Cortex of kidney (tissue), 1 donor: ENCODE measurements at places on chromosomes 2 and 18.

GRCh38 chr2:241514553-241514952 lies 6.2 kb upstream of the STK25 start:
- DNase-seq: no peak

DNA sequence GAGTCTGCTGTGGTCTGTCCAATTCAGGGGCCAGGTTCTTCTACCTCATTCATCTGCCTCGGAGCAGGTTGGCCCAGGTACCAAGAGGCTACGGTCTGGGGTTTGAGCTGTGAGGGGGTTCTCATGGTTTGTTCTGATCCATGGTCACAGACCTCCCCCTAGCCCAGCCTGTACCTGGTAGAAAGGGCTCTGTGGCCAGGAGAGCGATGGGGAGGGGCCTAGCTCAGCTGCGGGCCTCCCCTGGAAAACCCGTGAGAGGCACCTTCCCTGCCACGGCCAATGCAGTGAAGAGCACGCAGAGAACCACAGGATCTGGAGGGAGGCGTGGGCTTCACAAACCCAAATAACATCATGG lies 19.6 kb upstream of the ALLC start:
- no peak for DNase-seq

DNA sequence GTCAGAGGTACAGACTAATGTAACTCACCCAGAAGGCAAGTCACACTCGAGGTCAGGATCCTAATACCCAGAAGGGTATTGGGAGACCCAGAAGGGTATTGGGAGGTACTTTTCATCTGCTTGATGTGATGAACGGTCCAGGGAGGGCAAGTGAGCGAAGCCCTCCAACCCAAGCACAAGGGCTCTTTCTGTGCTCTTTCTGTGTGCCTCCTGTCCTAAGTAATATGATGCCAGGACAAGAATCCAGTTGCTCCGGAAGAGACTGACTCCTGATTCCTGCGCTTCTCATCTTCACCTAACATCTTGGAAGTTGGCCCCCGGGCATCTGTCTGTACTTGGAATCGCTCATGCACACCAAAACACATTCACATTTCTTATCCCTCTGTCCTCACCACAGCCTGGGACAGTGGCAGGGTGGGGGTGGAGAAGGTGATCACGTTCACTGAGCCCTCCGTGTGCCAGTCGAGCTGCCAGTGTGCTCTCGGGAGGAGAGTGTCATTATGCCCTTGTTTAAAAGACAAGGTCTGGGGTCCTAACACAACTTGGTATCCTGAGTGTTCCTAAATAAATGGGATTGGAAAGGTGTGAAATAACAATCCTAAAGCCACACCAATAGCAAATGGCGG lies 17.1 kb downstream of the GYPC start:
- no peak for DNase-seq

- DNase-seq: no peak
Observed at GRCh38 chr2:182506606-182507005, 79.8 kb upstream of the PDE1A start.

GRCh38 chr18:63799189-63799588 lies 24.0 kb downstream of the SERPINB7 start:
- no peak for DNase-seq

DNA sequence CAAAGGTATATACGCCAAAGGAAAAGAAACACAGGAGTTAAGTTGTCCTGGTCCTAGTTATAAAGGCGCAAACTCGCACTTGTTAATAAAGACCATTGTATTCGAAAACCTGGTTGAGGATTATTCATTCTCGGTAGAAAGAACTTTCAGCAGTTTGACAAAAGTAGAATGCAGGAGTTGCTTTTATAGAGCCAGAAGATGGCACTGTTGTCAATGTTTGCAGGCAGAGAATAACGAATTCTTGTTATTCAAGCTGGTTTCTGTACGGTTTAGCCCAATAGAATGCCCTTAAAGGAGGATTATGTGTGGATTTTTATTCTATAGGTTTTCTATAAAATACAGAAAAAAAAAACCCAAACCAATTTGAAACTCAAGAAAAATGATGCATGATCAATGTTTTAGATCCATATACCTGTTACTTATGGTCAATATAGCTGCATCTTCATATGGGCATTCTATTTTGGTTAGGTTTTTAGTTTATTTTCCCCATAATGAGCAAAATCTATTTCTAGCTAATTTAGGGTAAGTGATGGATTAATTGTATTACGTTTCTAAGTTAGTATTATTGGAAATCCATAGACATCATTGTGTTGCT lies 510.3 kb downstream of the PLCL1 start:
- no peak for DNase-seq

GRCh38 chr2:49210191-49210590 lies 55.9 kb upstream of the FSHR start:
- no peak for DNase-seq

DNA sequence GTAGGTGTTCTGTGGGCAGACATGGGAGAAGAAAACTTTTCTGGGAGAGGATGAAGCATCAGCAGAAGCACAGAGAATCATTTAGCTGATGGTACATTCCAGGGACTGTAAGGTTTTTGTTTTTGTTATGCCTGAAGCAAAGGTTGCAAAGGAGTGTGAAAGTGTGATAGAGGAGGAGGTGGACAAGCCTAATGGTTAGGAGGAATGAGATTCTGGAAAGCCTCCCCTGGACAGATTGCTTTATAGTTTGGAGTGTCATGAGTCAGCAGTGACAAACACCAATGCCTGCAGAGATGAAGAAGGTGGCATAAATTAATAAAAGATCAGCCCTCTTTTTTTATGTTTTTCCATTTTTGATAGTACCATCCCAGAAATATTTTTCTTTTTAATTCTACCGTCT lies 171.6 kb upstream of the BOD1L2 start:
- no peak for DNase-seq

DNA sequence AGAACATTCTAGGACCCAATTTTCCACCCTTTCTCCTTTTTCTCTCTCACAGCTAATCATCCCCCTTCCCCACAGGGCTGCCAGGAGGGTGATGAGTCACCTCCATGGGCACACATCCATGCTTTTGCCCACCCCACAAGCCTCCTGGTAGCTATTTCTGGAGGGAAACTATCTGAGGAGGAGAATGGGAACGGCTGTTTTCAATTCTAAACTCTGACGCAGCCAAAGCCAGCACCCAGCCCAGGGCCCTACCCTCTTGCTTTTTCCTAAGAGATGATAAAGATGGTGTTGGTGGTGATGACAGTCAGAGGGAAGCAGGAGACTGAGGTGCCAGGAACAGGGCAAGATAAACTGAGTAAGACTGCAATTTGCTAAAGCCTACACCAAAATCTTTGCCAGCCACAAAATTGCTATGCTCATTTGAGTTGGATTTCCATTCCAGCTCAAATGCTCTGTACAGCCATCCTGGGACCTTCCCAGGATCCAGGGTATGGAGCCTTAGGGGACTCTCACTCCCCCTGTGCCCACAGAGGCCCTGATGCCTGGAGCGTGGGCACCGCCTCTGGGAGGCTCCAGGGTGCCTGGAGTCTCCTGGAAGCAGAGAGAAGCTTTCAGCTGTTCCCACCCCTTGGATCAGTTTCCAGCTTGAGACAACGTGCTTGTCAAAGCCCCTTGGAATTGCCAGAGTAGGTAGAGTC lies 62.0 kb upstream of the FZD7 start:
- no peak for DNase-seq

DNA sequence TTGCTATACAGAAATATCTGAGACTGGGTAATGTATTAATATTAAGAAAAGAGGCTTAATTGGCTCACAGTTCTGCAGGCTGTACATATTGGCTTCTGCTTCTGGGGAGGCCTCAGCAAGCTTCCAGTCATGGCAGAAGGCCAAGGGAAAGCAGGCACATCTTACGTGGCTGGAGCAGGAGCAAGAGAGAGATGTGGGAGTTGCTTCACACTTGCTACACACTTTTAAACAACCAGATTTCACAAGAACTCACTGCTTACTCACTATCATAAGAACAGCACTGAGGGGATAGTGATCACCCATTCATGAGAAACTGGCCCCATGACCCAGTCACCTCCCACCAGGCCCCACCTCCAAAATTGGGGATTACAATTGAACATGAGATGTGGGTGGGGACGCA lies 50.6 kb downstream of the MAPRE2 start:
- DNase-seq: no peak

GRCh38 chr2:223041527-223042109 lies 10.4 kb upstream of the KCNE4 start:
- DNase-seq: no peak

DNA sequence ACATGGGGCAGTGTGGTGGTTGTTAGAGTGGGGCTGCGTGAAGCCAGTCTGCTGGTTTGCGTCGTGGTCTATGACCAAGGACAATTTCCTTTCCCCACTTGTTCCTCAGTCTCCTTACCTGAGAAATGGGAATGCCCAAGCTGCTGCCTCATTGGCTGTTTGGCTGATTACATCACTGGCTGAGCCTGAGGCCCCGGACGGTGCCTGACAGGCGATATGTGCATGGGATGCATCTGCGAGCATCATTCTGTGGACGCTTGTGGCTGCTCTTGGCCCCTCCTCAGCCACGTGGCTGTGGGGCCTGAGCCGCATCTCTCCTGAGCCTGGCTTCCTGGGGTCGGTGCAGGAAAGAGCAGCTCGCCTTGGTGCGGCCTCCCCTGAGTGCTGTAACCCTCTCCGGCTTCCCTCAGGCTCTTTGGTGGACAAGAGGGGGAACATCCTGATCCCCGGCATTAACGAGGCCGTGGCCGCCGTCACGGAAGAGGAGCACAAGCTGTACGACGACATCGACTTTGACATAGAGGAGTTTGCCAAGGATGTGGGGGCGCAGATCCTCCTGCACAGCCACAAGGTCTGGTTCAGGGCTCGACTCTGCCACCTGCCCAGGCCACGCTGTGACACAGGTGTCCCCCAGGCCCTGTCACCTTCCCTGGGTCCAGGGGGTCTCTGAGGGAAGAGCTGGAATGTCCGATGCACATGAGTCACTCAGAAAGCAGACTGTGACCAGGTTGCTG lies 17.2 kb downstream of the CNDP2 start:
- no peak for DNase-seq

DNA sequence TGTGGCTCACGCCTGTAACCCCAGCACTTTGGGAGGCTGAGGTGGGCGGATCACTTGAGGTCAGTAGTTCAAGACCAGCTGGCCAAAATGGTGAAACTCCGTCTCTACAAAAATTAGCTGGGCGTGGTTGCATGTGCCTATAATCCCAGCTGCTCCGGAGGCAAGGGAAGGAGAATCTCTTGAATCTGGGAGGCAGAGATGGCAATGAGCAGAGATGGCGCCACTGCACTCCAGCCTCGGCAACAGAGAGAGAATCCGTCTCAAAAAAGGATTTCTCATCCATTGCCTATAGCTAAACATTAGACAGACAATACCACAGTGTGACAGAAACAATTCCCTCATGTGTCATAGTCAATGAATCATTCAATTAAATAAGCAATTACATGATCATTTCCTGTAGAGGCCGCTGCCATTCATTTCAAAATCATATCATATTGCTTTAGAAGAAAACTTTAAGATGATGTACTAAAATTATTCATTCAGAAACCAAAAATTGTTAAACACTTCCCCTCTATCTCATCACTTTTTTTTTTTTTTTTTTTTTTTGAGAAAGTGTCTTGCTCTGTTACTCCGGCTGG lies 69.5 kb upstream of the TGIF1 start:
- DNase-seq: no peak

GRCh38 chr2:178627401-178627800 lies 147.1 kb downstream of the PLEKHA3 start:
- DNase-seq: no peak

DNA sequence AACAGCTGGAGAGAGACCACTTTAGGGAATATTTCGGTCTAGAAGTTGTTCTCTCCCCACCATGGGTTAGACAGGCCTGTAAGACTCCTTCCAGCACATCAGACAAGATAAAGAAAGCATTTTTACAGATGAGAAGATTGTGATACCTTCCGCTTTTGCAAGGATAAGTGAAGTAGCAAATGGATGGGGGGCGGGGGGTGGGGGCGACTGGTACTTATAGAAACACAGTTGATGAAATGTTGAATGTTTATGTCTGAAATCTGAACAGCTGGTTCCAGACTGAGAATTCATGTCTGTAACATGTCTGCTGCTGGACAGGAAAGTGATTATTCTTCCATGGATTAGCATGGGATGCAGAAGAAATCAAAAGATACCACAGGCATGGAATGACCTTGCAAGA lies 90.5 kb upstream of the FN1 start:
- no peak for DNase-seq

DNA sequence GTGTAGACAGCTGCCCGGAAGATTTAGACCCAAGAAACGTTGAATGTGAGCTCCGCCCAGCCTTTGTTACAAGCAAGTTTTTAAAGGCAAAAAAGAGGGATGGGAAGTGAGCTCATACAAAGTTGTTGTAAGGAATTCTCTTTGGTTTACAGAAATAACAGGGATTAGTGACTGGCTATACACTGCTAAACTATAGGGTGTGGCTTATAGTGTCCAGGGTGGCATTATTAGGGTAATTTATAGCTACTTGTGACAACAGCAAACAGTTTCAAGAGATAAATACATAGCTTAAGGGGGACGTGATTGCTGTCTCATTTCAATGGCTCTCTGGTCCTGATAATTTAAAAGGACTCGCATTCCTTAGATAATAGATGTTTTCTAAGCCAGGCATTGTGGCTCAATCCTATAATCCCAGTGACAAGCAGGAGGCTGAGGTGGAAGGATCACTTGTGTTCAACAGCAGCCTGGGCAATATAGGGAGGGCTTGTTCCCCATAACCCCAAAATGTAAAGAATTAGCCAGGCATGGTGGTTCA lies 66.5 kb upstream of the TGIF1 start:
- no peak for DNase-seq

DNA sequence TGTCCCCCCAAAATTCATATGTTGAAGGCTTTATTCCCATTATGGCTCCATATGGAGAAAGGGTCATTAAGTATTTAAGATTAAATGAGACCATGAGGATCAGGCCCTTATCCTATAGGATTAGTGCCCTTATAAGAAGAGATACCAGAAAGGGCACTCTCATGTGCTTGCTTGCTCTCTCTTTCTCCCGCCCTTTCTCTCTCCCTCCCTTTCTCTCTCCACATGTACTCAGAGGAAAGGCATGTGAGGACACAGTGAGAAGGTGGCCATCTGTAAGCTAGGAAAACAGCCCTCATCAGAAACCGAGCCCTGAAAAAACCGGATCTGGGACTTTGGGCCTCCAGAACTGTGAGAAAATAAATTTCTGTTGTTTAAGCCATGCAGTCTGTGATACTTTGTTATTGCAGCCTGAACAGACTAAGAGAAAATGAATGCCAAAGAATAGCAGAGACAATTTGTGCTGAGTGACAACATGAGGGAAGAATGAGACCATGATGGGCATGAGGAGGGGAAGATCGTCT lies 300.0 kb upstream of the SLC39A10 start:
- no peak for DNase-seq

GRCh38 chr2:8652774-8653426 lies 29.0 kb upstream of the ID2 start:
- no peak for DNase-seq

GRCh38 chr2:230203110-230203676 lies 16.6 kb downstream of the SP110 start:
- DNase-seq: no peak

DNA sequence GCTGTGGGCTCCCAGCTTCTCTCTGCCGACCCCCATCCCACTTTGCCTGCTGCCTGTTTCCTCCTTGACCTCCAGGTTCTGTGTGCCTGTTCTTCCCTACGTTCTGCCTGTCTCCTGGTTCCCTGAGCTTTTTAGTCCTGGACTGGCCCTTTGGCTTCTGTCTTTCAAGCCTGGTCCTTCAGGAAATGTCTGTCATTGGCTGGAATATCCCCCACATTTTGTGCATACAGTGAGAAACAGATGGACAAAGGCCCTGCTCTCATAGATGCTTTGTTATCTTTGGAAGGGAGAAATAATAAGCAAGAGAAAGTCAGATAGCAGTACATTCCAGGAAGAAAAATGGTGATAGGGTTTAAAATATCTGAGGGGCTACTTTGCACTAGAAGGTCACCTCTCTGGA lies 5.7 kb downstream of the MGAT5 start:
- DNase-seq: no peak

- DNase-seq: no peak
Observed at GRCh38 chr2:170525566-170525900, 189.6 kb upstream of the SP5 start.
